ENCODE measurements at places on chromosomes 5 and 9.

DNA sequence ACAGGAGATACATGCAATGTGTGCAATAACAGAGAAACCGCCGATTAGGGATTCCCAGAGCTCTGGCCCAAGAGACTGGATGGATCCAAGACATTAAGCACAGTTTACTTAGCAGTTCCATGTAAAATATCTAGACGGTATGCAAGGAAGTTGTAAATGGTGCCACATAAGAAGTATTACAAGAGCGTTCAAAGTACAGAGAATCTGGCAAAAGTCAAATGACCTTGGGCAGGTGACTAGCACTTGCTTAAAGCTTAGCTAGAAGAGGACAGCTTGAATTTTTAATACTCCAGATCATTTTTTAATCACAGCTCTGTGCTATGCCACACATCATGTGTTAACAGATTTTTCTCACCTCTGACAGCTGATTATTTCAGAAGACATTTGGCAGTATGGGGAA, 72.3 kb upstream of the TNPO1 start:
- DNase-seq, result no peak

DNA sequence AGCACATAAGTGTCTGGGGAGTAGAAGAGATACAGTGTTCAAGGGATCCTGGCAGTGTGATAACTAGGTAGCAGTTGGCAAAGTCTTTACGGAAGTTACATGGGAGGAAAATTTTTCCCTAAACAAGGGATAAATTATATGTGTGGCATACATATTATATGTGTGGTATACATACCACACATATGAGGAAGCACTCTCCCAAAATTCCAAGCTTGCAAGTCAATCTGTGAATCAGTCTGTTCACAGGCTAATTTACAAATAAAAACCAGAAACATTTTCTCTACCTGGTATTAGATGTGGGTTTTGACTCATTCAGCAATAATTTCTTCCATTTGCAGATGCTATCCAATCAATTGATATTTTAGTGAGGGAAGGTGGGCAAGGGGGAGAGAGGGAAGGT, 110.0 kb downstream of the ISOC1 start:
- no peak for DNase-seq

- no peak for DNase-seq
These were observed 29.1 kb downstream of the NKX2-5 start for GRCh38 chr5:173205916-173206315.

DNA sequence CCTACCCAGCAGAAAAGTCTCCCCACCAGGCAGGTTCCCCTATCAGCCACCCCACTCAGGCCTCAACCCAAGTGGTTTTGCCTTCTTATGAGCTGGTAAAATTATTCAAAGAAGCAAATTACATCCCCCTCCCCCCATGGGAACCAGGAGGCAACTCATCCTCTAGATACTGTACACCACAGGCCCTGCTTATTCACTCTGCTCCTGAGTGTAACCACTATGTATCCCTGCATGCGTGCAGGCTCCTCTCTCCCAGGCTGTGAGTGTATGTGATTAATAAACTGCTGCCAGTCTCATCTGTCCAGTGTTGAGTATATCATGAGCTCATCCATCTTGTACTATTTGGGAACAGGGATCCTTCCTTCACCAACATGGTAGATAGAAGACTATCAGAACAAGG, 8.6 kb downstream of the KCTD16 start:
- DNase-seq, result no peak

- DNase-seq, result no peak
These were observed 22.3 kb downstream of the KLF9 start for GRCh38 chr9:70392189-70392588.

DNA sequence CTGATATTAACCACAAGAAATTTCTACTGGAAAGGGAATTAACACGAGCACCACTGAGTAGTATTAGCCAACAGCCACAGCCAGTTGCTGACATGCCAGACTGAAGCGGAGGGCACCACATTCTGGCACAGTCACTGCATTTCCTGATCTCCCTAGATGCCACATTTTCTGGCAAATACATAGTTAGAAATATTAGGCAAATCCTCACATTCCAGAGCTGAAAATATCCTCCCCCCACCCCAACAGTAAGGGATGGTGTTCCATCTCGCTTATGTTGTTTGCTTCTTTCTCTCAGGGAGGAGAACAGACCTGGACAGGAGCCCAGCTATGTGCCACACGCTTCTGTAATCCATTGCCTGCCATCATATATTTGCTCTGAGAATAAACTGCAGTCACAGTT, 32.8 kb upstream of the MCTP1 start:
- no peak for DNase-seq

DNA sequence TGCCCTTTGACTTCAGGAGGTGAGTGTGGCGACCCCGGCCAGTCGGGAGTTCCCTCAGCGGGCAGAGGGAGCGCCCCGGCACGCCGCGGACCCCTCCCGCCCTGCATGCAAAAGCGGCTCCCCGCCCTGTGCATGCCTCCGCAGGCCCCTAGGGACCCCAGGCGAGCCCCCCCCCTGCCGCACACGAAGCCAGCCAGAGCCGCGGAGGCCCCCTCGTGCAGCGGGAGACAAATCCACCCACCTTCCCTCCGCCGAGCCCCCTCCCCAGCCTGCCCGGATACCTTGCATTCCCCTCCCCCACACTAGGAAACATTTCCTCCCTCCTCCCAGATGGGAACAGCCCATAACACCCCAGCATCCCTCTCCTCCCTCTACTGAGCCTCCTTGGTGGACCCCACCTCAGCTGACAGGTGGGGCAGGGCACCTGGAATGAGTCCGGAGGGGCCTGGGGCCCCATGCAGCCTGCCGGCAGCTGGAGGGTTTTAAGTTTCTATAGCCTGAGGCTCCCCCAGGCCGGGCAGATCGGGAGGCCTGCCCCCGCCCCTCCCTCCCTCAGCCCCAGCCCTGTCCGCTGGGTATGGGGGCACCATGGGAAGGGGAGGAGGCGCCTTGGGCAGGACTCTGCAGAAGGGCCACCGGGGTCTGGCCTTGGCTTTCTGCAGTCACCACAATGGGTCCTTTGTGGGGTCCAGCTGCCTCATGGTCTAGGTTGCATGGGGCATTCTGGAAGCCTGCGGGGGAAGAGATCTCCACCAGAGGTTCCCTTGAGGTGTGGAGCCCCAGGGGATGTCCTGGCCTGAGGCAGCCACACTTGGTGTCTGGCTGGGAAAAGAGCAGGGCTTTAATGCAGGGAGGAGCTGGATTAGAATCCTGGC, 601 bp downstream of the ERGIC1 start:
- DNase-seq, result peak; percentile 29

DNA sequence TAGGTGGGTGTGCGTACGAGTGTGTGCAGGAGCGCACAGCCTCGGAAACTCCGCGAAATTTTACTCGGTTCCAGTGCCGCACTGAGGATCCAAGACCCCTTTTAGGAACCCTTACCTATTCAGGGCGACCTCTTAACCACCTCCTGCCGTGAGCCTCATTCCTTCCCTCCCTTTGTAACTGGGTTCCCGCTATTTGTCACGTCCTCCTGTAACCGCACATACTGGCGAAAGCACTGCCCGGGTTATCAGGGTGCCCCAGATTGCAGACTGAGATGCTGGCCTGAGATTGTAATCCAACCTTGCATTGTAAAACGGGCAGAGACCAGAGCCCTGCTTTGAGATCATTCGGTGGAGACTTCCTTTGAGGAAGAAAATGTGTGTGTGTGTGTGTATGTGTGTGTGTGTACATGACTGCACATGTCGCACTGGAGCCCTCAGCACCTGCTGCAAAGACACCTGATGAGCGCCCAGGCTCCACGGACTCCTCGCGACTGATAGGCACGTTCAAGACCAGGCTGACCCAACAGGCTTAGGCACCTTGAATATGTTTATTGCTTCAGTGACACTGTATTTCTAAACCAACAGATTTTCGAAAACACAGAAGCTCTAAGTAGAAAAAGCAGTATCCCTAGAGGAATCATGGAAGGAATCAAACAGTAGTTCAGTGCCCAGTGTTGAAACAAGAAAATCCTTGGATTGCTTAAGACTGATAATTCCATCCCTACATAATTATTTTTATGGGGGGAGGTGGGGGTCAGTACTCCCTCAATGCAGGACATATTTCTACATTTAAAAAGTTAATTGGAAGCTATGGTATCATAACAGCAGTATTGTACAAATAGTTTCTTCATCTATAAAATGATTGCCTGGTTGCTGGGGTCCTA, 86.5 kb upstream of the TNFAIP8 start:
- DNase-seq, result no peak

DNA sequence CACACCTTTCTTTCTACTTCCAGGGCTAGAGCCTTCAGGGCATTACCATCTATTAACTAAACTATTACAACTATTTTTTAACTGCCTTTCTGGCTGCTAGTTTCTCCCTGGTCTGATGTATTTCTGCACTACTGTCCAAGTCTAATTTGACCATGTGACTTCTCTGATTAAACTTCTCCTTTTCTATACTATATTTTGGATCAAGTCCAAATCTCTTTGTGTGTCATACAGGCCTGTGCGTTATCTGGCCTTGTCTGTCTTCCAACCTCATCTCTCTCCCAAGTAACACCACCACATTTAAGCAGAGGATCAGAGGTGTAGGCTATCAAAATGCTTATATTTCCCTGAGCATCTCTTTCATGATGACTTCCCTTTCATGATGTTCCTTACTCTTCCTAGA, 47.2 kb upstream of the OR13F1 start:
- no peak for DNase-seq

DNA sequence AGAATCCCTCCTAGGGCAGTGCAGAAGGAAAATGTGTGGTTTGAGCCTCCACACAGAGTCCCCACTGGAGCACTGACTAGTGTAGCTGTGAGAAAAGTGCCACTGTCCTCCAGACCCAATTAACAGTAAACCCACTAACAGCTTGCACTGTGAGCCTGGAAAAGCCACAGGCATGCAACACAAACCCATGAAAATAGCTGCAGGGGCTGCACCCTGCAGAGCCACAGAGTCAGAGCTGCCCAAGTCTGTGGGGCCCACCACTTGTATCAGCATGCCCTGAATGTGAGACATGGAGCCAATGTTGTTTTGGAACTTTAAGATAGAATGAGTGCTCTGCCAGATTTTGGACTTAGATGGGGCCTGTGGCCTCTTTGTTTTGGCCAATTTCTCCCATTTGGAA, 119.8 kb upstream of the CDH9 start:
- no peak for DNase-seq

GRCh38 chr5:145678255-145678654, 156.9 kb downstream of the PRELID2 start:
- DNase-seq, result no peak

DNA sequence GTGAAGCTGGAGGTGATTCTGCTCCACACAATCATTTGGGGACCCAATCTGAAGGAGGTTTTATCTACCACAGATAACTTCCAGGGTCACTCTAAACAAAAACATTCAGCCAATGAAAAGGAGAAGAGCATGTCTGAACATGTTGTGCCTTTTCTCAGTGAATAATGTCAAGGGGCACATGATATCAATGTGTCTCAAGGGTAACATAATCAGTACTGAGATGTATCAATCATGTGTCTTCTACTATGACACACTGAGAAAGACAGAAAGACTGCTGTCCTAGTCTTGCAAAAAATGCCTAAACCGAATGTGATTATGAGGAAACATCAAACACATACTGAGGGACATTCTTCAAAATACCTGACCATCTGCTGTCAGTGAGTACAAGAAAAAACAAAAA, 25.4 kb upstream of the RASA1 start:
- DNase-seq, result no peak

- no peak for DNase-seq
These were observed 2.0 kb upstream of the PFN3 start for GRCh38 chr5:177402271-177403043.

- peak; percentile 8 for DNase-seq
These were observed 136.4 kb downstream of the KDM4C start for GRCh38 chr9:6894135-6894534.

DNA sequence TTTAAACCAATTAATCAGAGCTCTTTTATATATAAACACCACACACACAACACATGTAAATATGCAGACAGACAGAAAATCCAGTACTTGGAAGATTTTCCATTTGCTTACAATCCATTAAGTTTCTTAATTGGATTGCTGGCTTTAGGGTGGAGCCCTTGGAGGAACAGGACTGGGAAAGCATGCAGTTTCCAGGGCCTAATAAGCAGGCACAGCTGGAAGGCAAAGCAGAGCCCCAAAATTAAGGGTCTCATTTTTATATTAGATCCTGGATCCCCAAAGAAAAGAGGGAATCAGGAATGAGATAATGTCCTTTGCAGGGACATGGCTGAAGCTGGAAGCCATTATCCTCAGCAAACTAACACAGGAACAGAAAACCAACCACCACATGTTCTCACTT, 13.1 kb upstream of the SMC2 start:
- DNase-seq, result no peak

- no peak for DNase-seq
These were observed 135.6 kb downstream of the BOD1 start for GRCh38 chr5:173480896-173481295.

GRCh38 chr9:37283730-37284325, 138.7 kb upstream of the GRHPR start:
- DNase-seq, result peak; percentile 33

GRCh38 chr5:144207875-144208444, 37.3 kb downstream of the KCTD16 start:
- no peak for DNase-seq

GRCh38 chr5:147055850-147056566, 177.5 kb upstream of the PPP2R2B start:
- no peak for DNase-seq

DNA sequence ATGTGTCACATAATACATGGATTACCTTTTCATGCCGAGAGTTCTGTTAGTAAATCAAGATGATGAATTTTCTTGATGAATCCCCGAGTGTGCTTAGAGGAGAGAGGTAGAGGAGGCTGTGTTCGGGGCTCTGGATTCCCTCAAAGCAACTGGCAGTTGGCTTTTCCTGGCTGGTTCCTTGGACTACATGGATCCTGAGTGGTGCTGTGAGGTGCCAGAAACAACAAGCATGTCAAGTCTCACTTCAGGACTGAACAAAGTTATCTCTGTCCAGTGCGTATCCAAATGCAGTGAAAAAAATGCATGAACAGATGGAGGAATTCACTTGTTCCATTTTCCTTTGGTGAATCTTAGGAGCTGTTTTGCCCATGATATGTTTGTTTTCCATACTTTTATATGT, 231.7 kb downstream of the FBXL7 start:
- no peak for DNase-seq

GRCh38 chr5:32210151-32210550, 36.0 kb upstream of the GOLPH3 start:
- no peak for DNase-seq

DNA sequence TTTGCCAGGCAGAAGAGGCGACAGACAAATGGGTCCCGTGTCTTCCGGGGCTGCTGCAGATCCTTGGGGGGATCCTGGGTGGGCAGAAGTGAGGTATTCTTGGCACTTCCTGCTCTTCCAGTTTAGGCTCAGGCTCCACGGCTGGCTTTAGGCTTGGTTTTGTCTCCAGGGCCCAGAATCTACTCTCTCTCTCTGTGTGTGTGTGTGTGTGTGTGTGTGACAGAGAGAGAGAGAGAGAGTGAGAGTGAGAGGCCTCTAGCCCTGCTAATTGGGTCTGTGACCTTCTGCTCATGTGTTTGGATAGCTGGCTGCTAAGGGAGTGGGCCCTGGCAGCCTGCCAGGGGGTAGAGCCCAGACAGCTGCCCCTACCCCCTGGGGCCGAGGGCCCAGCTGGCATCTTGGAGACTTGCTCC, 39.3 kb downstream of the CRB2 start:
- no peak for DNase-seq
